CD4-positive, alpha-beta T cell treated with Interferon alpha-2 for 1 hour (primary cell): ENCODE measurements at places on chromosomes 13 and 19.

DNA sequence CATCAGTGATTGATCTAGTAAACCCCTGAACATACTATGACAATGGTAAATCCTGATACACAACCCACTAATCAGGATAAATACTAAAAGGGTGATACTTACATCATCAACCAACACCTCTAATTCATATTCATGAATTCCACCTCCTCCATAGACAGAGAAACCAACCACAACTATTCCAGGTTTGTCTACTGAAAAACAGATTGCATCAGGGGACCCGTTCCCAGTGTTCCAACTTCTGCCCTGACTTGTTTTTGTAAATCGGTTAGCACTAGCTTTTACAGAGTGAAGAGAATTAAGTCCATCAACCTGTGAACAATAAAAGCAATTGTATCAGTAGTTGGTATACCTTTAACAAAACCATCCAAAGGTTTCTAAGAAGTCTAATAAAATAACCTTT, 149.2 kb downstream of the MYCBP2 start:
- DNase-seq = no peak

DNA sequence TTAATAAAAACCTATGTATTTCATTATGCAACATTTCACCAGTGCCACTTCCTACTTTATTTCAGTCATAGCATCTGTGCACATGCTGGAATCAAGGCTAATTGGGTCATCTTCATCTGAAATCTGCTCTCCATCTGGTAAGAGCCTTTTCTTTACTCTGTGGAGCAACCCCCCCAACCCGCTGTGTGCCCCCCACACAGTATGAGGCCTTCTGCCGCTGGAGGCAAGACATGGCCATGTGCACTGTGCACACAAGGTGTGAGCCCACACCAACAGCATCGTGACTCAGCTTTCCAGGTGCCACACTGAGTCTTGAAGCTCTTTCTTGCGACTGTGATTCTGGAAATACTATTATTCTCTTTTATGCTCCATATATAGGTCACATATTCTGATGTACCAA, 471.0 kb downstream of the TBC1D4 start:
- no peak for DNase-seq

GRCh38 chr19:35764432-35765315, 6.7 kb downstream of the PROSER3 start:
- no peak for DNase-seq

GRCh38 chr19:2345794-2346663, 14.0 kb upstream of the TMPRSS9 start:
- no peak for DNase-seq
